ENCODE measurements at places on chromosomes 11 and 22.

DNA sequence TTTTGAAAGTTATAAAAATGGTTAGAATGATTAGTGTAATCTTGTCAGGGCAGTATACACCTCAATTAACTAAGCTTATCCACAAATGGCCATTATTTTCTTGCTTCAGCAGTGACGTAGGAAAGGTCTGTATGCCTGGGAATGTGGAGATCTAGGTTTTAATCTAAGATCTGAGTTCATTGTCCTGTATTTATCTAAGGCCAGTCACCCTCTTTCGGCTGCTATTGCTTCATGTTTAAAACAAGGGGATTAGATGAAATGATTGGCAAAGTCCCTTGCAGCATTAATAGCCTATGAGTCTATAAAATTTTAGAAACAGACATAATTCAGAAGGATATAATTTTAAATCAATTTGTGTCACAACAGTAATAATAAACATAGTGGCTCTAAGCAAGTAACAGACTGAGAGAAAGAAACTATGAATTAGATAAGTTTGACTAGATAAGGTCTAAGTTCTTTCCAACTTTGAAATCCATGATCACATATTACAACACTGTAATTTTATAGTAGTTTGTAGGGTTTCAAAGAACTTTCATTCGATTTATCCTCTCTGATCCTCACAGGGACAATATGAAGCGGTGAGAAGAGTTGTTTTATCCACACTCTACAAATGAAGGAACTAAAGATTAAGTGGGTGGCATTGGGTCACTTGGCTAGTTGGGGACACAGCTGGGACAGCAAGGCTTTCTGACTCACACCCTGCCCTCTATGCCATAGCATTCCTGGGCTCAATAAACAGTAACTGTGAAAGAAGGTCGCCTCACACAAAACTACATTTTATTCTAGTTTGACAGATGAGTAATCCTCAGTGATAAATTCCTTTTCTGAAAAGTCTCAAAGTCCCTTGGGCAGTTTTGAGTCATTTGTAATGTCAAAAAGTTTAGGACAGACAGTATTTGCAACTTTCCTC, 60.6 kb upstream of the RDX start:
- no peak for DNase-seq

GRCh38 chr11:105881027-105881426, 141.0 kb downstream of the MSANTD4 start:
- DNase-seq: no peak

DNA sequence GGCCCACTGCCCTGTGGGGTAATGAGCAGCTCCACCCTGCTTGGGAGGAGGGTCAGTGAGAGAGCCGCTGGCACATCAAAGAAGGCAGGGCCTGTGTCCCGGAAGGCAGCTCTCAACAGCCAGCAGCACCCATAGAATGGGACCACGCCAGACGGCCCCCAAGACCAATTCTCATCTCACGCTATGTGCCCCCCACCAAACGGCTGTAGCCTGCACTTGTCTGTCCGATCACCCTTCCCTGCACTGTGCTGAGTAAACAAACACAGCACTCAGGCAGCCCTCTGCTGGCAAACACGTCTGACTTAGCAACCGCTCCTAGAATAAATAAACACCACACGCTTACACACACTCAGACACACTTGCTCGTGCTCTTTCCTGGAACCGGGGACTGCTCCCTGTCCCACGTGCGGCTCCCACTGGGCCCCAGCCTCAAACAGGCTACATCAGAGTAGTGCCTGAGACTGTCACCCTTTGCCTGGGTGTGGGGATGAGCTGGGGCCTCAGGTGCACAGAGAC, 53.2 kb upstream of the CDON start:
- DNase-seq: no peak

DNA sequence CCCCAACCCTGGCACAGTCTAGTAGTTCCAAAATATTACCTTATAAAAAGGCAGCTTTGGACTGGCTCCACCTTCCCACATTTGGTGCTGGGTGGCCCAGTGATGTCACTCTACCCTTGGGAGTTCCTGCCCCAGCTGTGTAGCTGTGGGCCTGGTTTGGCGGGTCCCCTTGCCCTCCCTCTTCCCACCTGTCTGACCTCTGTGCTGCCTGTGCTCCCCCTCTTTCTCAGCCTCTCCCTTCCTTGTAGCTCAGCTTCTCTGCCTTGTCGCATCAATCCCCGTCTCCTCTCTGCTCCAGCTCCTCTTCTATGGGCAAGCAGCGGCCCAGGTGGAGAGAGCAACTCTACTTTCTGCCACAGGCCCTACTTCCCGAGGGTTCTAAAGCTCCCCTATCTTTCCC, 54.6 kb downstream of the CHRDL2 start:
- DNase-seq: peak; percentile 7

DNA sequence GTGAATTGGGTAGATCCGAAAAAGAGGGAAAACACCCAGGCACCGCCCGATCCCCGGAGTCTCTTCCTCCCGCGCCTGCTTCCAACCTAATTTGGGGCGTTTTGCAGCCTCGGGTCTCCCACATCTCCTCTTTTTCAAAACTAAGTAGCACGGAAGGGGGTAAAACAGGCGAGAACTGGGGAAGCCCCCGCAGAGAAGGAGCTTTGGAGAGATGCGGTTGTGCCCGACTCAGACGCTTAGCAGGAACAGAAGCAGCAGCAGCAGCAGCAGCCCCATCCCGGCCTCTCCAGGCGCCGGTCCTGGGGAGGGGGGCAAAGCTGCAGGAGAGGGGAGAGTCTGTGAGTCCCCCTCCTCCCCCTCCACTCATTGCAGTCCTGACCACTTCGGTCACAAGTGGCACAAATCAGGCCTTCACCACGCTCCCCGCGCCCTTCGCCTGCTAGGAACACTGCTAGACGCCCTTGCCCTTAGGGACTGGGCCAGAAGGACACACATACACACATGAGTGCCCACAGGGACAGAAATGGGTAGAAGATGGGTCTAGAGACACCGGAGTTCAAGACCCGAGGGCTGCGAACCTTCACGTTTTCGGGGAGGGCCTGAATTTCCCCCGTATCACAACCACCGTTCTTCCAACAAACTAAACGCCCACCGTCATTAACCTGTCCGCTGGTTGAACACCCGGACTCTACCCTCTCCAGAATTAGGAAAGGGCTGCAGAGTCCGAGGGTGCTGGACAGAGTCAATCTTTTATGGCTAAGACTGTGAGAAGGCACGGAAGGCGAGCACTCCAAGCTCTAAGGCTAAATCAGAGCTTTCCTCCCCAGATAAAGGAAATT, 98.3 kb upstream of the HSD17B12 start:
- DNase-seq: no peak

GRCh38 chr11:110032259-110032658, 60.9 kb upstream of the ZC3H12C start:
- DNase-seq: no peak

- DNase-seq: no peak
Measured at GRCh38 chr22:25749420-25750169, 7.6 kb downstream of the MYO18B start.

- DNase-seq: no peak
Measured at GRCh38 chr11:57214098-57214417, 23.0 kb downstream of the APLNR start.

GRCh38 chr11:106077609-106078455, at the start of gene AASDHPPT:
Gene AASDHPPT (plus strand): TSS chr11:106077662. CDS start chr11:106077711, 49 bp downstream.
- DNase-seq: no peak

- no peak for DNase-seq
Measured at GRCh38 chr11:117523680-117524079, 196.0 kb downstream of the CEP164 start.

GRCh38 chr11:64208086-64208795, 1.7 kb downstream of the FERMT3 start:
- DNase-seq: no peak
